ENCODE measurements at places on chromosomes 7 and 10. TPM values are rescaled to one million over a fixed set of nuclear protein-coding genes. Genes with fewer than 3 reads are reported as not detected.

Gene VOPP1
- total RNA-seq: 161 TPM

Gene ZNF488
- not detected for total RNA-seq

GRCh38 chr10:99742254-99742653 lies 10.2 kb downstream of the CUTC start:
- no peak for DNase-seq

DNA sequence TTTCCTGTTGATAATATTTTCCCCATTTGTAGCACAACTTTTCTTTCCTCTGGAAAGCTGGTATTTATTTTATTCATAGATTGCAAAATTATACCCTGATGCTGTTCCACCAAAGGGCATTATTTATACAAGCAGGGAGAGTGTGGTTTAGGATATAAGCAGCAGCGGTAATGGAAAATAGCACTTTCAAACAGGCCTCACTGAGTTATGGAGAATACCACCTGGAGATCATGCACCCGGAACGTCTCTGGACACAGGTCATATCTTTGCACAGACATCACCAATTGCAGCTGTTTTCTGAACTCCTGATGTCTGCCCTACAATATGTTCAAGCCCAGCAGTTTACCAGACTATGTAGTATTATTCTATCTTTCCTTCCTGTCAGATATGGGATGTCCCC lies 2.0 kb upstream of the CALD1 start:
- no peak for DNase-seq

DNA sequence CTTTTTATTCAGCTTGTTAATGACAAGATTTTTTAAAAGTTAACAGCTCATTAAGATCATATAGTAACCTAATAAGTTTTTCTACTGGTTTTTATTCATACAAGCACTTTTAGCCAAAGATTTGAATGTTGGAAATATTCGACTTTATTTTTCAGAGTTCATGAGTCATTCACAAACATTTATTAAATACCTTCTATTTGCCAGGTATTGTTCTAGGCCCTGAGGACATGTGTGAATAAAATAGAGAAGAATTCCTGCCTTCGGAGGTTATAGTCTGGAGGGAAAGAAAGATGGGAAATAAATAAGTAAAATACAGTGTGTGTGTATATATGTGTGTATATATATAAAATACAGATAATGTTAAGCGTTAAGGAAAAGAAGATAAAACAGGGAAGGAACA lies 31.5 kb downstream of the BTAF1 start:
- no peak for DNase-seq

DNA sequence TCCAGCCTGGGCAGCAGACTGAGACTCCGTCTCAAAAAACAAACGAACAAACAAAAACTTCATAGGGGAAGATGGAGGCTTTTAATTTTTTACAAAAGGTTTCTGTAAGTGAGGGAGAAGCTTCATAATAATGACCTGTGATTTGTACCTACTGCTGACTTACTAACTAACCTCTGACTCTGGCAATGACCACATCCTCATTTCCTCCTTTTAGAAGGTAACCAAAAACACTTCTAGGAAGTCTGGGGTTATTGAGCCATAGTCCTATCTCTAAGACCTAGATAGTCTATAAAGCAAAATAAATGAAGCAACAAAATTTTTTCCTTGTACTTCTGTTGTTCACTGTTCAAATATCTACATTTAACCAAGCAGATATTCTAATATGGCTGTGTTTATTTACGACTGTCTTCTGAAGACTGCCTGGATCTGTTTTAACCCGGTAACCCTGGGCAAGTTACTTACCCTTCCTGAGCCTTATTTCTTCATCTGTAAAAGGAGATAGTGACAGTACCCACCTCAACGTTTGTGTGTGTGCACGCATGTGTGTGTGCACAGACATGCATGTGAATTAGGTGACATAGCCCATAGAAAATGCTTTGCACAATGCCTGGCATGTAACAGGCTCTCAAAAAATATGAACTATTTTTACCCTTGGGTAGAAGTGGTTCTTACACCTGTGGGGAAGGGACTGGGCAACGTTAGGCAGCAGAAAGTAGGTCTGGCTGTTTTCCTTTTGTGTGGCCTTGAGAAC lies 30.8 kb upstream of the SMNDC1 start:
- DNase-seq: no peak

- DNase-seq: no peak
Measured at GRCh38 chr7:129569326-129569725, 42.2 kb upstream of the NRF1 start.

DNA sequence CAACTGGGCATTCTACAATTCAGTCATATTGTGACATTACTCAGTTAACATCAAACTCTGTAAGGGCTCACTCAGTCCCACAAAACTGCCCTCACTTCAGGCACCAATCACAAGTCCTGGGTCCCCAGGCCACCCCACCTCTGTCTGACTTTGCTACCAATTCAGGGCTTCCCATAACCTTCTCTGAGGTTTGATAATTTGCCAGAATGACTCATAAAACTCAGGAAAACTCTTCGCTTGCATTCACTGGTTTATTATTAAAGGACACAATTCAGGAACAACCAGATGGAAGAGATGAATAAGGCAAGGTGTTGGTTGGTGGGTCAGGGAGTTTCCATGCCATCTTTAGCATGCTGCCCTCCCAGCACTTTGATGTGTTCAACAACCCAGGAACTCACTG lies 41.3 kb downstream of the AVL9 start:
- no peak for DNase-seq

GRCh38 chr7:124662937-124663336 lies 102.7 kb downstream of the GPR37 start:
- DNase-seq: no peak

Data from spleen (tissue), 13 donors.